Mammary epithelial cell (primary cell): ENCODE measurements at places on chromosomes 13 and 19. TPM values are rescaled to one million over a fixed set of nuclear protein-coding genes. Genes with fewer than 3 reads are reported as not detected.

FGF14 gene
- total RNA-seq: not detected

GRCh38 chr19:36207605-36208252 is 6.7 kb downstream of the ZNF565 start:
- no peak for DNase-seq

- DNase-seq: no peak
Measured at GRCh38 chr19:10979951-10980381, 19.1 kb downstream of the SMARCA4 start.

DNA sequence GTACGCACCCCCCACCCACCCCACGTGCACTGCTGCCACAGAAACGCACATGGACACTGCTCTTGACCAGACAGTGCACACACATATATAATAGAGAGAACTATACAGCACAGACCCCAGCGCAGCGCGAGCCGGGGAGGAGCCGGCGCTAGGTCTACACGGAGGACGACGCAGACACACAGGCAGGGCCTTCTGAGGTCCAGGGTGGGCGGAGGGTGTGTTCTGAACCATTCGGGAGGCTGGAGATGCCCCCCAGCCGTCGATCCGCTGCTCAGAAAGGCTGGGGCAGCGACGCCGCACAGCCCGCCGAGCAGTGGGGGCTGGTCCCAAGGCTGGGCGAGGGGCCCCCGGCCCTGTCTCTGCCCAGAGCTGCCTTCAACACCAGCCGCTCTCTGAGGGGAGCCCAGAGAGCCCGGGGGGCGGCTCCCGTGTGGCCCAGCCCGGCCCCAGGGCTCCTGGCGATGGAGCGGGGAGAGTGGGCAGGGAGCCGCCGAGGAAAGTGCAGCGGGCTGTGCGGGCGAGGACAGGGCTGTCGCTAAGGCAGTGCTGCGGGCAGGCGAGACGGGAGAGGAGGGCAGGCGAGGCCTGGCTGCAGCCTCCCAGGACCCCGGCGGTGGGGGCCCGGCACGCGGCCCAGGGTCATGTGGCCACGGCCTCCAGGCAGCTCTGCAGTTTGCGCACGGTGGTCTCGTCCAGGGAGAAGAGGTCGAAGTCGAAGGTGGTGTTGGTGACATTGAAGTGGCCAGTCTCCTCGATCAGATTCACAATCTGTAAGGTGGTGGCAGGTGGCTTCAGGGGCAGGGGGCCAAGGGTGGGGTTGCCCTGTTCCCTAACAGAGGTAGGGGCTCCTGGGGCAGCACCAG is 67.1 kb downstream of the MLLT1 start:
- no peak for DNase-seq

- peak; percentile 35 for DNase-seq
Measured at GRCh38 chr19:5578097-5578846, 10.5 kb upstream of the TINCR start.

GRCh38 chr13:48028066-48028465 is 9.5 kb upstream of the NUDT15 start:
- no peak for DNase-seq
